ENCODE measurements at places on chromosomes 5 and 9.

DNA sequence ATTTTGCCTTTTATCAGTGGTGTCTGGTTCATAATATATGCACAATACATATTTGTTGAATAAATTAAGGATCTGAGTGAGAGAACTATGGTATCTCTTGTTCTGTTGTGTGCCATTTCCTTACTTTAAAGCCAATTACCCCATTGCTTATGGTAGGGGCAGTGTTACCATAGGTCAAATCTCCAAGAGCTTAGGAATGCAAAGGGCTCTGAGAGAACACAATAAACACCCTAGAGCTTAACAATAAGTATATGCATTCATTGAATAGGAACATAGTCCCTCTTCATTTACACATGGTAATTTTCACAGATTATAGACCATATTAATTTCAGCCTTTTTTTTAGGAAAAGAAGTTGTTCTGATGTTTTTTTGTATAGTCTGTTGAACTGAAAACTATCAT lies 112.2 kb downstream of the MCTP1 start:
- DNase-seq = no peak

- no peak for DNase-seq
These were observed 110.9 kb upstream of the PRRC1 start for GRCh38 chr5:127406326-127407121.

- no peak for DNase-seq
These were observed 259.0 kb upstream of the IRX1 start for GRCh38 chr5:3336666-3337065.

- DNase-seq = no peak
These were observed 2.5 kb upstream of the PCDHAC1 start for GRCh38 chr5:140923601-140924000.

GRCh38 chr9:94850540-94851434 lies 124.3 kb downstream of the AOPEP start:
- DNase-seq = no peak

DNA sequence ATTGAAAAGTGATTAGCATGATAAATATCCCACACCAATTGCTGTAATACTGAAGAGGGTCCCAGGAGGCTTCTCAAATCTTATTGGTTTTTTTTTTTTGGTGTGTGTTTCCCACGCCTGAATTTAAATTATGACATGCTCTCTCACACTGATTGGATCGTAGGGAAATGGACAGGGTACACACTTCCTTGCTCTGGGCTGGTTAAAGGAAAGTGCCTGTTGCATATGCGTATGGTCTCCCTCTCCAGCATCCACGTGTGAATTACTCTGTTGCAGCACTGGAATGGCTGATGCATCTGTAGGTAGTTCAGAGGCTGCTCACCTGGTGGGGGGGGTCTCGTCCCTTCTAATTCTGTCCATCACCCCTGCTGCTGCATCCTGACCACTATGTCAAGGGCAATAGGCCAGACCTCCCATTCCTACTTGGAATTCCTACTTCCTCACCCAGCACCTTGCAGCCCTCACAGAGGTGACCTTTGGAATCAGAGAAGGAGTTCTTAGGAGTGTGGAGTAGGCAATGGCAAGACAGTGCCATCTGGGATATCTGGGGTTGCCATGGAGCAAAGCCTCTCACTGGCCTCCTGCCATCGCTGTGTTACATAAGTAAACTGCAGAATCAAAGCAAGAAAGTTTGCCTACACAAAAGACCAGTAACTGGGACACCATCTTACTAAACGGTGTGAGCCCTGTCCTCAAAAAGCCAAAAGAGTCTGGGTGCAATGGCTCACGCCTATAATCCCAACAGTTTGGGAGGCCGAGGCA lies 71.4 kb upstream of the FBXW11 start:
- DNase-seq = no peak

GRCh38 chr9:96523374-96523773 lies 73.4 kb downstream of the HABP4 start:
- no peak for DNase-seq

DNA sequence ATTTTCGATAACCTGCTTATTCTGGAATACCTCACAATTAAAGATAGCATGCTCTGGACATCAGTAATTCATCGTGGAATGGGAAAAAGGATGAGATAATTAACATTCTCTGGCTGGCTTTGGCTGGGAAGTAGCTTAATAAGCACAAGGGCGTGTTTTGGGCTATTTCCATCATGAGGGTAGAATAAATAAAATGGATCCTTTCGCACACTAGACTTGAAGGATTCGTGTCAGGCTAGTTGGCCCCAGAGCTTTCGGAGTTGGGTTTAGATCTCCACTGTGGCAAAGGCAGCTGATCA lies 151.2 kb upstream of the ADRA1B start:
- no peak for DNase-seq

DNA sequence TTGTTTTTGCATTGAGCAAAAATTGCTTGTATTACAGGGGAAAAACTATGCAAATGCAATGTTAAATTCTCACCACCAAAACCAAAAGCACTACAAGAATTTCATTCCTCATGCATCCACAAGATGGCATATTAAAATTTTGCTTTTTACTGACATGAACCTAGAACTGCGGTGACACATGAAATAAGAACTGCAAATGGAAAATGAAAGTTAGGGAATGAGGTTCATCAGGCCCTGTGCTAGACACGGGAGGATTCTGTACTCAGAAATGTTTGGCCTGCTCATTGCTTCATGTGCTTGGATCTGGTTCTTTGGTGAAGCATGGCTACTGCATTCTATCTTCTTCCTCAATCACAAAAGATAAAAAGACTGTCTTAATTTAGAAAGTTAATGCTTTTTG lies 9.1 kb upstream of the RFK start:
- DNase-seq = peak; percentile 27

GRCh38 chr9:126334721-126335621 lies 8.3 kb downstream of the MVB12B start:
- no peak for DNase-seq

DNA sequence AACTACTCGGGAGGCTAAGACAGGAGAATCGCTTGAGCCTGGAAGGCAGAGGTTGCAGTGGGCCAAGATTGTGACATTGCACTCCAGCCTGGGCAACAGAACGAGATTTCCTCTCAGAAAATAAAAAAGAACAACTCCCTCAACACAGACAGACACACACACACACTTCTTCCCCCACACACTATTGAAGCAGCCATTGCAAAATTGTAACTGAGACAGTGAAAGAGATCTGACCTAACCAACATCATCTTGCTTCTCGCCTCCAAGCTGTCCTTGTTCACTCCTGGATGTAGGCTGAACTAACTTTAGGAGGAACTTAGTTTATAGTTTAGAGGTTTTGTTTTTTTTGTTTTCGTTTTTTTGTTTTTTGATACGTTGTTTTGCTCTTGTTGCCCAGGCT lies 13.0 kb upstream of the PLIN2 start:
- no peak for DNase-seq

DNA sequence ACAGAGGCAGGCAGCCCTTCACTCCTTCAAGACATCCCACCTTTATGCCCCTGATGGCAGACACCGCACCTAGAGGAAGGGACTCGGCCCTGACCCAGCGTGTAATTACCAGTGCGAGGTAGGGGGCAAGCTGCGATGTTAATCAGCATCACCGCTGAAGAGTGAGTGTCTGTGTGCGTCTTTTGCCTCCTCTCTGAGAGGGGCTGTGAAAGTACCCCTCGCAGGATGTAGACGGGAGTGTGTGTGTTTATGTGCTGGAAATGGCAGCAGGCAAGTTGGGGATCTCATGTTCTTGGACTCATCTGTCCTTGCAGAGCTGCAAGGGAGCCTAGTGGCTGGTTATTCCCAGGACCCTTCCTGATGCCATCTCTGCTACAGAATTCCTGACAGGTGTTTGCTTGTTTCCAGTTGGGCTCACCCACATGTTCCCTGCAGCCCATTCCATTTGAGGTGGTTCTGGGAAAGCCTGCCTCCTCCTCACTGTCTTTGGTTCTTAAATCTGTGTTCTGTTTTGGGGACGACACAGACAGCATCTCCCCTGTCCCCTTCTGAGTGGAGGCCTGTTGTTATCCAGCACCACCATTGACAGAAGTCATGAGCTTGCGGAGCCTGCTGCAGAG lies 70.5 kb downstream of the ZNF618 start:
- DNase-seq = no peak

DNA sequence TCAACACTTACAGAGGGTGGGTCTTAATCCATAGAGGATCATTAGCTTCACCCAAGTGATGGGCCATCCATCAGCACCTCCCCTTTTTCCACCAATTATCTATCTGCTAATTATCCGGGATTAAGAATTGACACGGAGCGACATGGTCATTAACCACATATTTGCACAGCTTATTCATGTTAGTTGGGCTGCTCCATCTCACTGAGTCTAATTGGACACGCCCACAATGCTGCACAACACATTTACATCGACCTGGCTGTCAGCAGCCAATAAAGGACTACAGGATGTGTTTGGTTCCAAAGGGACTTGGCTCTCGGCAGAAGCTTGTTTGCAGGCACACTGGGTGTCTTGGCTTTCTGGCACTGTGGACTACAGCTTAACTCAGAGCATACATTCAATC lies 21.6 kb downstream of the FOXE1 start:
- no peak for DNase-seq

- no peak for DNase-seq
These were observed 366.9 kb downstream of the MAN2A1 start for GRCh38 chr5:110056580-110057114.

DNA sequence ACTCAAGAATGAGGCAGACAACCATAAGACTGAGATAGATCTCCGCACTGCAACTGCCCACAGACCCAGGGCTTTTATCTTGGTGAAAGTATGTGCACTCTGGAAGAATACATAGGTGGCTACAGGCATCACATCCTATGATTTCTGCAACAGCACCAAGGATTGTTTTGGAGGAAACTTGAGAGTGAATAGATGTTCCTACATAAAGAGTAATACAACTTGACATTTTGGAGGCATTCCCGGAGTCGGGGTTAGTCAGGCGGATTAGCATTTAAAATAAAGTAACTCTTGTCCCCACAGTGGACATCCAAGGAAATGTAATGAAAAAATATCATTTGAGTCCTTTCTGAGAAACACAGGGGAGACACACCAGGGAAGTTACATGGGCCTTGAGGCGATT lies 26.7 kb downstream of the TMEM174 start:
- DNase-seq = no peak

GRCh38 chr5:120539471-120539870 lies 75.4 kb downstream of the PRR16 start:
- DNase-seq = no peak

DNA sequence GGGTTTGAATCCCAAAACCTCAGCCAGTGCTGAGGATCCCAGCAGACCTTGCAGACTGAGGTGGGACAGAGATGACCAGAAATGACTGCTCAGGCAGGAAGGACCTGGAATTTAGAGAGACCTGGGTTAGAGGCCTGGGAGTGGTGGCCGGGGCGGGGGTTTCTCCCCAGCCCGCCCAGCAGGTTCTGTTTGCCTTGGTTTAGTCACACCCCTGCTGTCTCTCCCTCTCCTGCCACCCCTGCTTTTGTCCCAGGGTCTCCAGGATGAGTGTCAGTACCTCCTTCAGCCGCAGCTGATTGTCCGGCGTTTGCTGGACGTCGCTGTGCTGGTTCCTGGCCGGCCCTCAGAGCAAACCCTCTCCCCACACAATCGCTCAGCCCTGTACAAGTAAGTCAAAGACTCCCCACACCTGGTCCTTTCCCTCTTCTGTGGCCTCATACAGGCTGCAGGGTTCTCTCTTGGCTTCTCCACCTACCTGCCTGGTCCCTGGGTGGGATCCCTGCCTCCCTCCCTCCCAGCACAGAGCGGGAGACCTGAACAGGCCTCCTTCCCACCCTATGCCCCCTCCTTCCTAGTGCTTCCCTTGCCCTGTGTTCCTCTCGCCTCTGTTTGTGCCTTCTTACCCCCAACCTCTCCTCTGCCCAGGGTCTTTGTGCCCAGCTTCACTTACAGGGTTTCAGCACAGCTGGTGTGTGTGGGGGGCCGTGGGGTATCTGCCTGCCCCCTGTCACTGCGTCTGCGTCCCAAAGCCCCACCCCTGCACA lies 12.0 kb downstream of the TMEM8B start:
- no peak for DNase-seq

- peak; percentile 2 for DNase-seq
These were observed 58.0 kb downstream of the TMEM215 start for GRCh38 chr9:32841314-32841713.

DNA sequence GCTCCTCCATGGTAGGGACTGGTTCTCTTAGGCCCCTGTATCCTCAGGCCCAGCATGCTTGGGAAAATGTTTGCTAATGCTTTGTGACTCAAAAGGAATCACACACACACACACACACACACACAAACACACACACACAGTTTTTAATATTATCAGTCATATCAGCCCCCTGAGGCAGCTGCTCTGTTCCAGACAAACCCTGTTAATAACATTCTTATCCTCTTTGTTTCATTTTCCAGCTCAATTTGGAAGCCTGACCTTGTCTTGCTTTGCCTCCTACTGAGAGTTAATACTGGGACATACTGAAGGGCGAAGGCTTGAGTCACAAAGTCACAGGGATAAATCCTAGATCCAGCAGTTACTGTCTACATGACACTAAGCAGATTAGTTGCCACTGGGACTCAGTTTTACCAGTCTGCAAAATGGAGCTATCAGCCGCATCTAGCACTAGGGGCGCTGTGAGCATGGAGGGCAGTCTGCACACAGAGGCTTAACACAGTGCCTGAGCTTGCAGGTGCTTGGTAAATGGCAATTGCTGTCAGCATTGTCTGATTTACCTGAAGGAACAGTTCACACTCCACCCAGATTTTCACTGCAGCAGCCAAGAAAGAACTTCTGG lies 37.1 kb upstream of the KCNMB1 start:
- no peak for DNase-seq

DNA sequence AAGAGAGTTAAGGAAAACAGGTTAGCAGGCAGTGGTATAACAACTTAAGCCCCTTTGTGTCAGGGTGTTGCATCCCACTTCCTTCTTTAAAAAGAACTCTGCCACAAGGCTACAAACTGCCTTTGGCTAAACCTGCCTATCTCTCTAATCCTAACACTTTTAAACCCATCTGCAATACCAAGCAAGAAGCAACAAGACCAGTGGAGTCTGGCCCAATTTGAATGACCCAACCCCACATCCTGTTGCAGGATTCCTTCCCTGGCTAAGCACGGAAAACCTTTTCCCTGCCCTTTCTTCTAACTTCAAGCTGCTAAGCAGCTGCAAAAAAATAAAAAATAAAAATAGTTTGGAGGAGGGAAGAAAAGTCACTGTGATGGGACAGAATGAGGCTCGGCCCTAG lies 27.1 kb downstream of the ABCA1 start:
- no peak for DNase-seq

DNA sequence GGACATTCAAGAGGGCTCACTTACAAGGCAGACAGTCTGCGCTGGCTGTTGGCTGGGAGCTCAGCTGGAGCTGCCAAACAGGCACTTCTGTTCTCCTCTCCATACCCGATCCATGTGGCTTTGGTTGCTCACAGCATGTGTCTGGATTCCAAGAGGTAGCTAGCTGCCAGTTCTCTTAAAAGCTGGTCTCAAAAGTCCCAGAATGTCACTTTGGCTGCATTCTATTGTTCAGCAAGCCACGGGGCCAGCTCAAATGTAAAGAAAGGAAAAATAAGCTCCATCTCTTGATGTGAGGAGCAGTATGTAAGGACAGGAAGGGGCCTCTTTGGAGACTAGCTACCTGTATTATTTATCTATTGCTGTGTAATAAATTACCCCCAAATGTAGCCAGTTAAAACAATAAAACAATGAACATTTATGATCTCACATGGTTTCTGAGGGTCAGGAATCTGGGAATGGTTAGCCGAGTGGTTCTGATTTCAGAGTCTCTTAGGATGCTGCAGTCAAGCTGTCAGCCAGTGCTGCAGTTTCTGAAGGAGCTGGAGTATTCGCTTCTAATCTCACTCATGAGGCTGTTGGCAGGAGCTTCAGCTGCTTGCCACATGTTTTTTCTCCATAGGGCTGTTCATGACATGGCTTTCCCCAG lies 112.7 kb upstream of the CLINT1 start:
- no peak for DNase-seq

- DNase-seq = no peak
These were observed 14.3 kb upstream of the MARCHF6 start for GRCh38 chr5:10339058-10339811.

GRCh38 chr9:126796758-126797157 lies 8.1 kb upstream of the ZBTB43 start:
- DNase-seq = no peak
